ENCODE measurements at places on chromosomes 11 and 22.

GRCh38 chr11:12134236-12134585 lies 23.8 kb downstream of the MICAL2 start:
- no peaks in the 10 kb centered on the region for H3K36me3 ChIP-seq
- H3K27ac ChIP-seq, result no peak overlapping the region

DNA sequence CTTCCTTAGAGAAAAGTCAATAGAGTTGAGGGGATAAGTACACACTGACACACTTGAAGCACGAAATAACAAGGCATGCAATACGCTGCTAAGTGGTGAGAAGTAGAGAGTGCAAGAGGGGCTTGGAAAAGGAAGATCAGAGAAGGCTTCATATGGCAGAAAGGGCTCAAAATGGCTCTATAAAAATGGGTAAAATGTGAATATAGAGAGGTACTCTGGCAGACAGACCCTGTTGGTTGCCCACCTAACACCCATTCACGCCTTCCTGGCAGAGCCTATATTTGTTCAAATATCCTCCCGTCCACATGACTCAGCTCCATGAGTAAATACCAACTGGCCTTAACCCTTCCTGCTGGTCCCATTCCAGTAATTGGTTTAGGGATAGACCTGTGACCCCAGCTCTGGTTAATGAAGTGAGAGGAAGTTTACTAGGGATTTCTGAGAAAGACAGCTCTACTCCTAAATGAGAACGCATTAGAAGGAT lies 38.9 kb upstream of the CCDC34 start:
- H3K4me1 ChIP-seq, result peaks cover 62% of the 10 kb centered on the region
- no peak overlapping the region for H3K4me3 ChIP-seq

GRCh38 chr11:86800076-86800959 lies at the start of gene PRSS23:
PRSS23 (plus strand) TSS chr11:86800542; CDS start chr11:86807644, 7,102 bp downstream.
- H3K4me1 ChIP-seq, result peaks cover 37% of the 10 kb centered on the region
- H3K27ac ChIP-seq, result peak within 1 kb of the TSS; percentile 67
- no peaks in the 10 kb centered on the region for H3K36me3 ChIP-seq
- H3K27me3 ChIP-seq, result no peaks in the 10 kb centered on the region

- no peaks in the 10 kb centered on the region for H3K4me1 ChIP-seq
- no peak overlapping the region for H3K4me3 ChIP-seq
- DNase-seq, result no peak
- peaks cover 11% of the 10 kb centered on the region for H3K27me3 ChIP-seq
Measured at GRCh38 chr11:125910226-125910849, 6.0 kb downstream of the DDX25 start.

- no peak overlapping the region for H3K27ac ChIP-seq
- H3K36me3 ChIP-seq, result peaks cover 10% of the 10 kb centered on the region
- DNase-seq, result no peak
- no peaks in the 10 kb centered on the region for H3K27me3 ChIP-seq
- H3K4me3 ChIP-seq, result no peak overlapping the region
- H3K4me1 ChIP-seq, result peaks cover 33% of the 10 kb centered on the region
Measured at GRCh38 chr11:43738600-43739409, 58.3 kb downstream of the HSD17B12 start.

GRCh38 chr22:30628491-30628890 lies 7.1 kb upstream of the SLC35E4 start:
- no peaks in the 10 kb centered on the region for H3K4me1 ChIP-seq
- no peak overlapping the region for H3K27ac ChIP-seq

- H3K4me3 ChIP-seq, result no peak overlapping the region
- H3K4me1 ChIP-seq, result peaks cover 28% of the 10 kb centered on the region
- no peaks in the 10 kb centered on the region for H3K36me3 ChIP-seq
- no peak for DNase-seq
Measured at GRCh38 chr11:68481579-68482240, 21.2 kb downstream of the PPP6R3 start.

DNA sequence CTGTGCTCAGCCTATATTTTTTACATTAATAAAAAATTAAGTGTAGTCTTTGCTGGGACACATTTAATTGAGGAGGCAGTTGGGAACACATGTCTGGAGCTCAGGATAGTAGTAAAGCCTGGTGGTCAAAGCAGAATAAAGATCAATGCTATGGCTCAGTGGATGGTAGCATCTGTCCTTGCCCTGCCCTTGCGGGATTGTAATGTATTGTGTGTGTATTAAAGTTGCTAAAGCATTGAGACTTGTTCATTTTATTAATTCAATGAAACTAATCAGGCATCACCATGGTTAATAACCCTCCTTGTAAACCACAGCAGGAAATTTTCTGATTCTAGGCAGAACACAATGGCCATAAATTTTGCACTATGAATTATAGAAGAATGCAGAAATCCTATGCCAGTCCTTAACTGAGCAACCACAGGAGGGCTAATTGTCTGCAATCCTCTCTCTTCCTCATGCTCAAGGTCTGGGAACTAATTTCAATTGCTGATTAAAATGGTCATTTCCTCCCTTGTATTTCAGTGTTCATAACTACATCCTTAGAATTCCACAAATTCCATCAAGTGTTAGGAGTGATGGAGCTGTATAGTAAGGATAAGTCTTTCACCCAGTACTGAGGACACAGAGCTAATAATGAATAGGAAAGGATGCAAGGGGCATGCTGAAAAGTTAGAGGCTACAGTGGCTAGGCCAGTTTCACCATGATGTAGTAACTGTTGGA lies 403.2 kb upstream of the DDI1 start:
- no peak overlapping the region for H3K27ac ChIP-seq
- H3K4me1 ChIP-seq, result no peaks in the 10 kb centered on the region
- no peak for DNase-seq
- H3K27me3 ChIP-seq, result no peaks in the 10 kb centered on the region
- H3K36me3 ChIP-seq, result no peaks in the 10 kb centered on the region

DNA sequence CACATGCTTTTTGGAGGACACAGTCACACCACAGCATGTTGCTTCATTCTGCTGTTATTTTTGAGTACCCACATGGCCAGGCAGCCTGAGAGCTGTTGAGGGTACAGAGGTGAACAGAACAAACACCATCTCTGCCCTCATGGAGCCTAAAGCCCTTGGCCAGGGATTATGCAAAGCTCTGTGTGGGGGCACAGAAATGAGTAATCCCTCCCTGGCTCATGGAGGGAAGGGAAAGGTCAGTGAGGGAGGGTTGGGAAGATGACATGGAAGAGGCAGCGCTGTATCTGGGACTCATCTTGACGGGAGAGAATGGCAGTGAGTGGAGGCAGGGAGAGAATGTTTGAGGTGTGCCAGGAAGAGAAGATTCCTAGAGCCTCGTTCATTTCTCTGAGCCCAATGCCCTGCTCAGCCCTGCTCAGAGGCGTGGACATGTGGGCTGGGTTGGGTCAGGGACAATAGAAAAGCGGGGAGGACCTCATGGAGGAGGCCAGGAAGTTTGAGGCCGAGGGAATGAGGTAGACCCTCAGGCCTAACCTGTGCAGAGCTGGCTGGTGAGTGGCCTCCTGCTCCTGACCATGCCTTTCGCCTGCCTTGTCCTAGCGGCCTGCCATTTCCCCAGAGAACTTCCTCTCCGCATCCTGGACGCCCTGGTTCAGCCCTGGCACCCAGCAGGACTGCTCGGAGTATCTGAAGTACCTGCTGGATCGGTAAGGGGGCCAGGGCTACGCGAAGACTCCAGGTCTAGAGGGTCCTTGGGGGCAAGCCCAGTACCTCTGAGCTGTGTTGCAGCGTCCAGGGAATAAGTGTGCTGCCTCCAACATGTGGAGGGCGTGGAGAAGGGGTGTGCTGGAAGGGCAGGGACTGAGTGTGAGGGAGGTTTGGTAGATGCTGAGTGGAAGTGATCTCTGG lies 19.8 kb downstream of the USP35 start:
- no peaks in the 10 kb centered on the region for H3K27me3 ChIP-seq
- H3K4me1 ChIP-seq, result no peaks in the 10 kb centered on the region
- no peak overlapping the region for H3K27ac ChIP-seq
- no peak overlapping the region for H3K4me3 ChIP-seq
- H3K36me3 ChIP-seq, result peaks cover 20% of the 10 kb centered on the region
- no peak for DNase-seq

DNA sequence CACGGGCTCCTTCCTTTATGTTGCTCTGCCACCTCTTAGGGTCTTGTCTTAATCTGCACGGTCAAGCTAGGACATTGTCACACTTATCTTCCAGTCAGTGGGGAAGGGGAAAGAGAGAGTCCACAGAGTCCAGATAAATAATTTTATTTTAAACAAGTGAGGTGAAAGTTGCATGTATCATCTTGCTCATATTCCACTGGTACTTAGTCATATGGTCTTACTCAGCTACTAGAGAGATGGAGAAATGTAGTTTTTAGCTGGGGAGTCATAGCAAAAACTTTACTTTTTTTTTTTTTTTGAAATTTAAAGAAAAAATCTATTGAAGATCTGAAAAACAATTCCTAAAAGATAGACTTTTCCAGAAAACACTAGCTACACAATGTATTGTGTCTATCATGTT lies 29.0 kb downstream of the PDE3B start:
- no peaks in the 10 kb centered on the region for H3K27me3 ChIP-seq
- no peak for DNase-seq
- no peaks in the 10 kb centered on the region for H3K36me3 ChIP-seq
- no peak overlapping the region for H3K27ac ChIP-seq
- H3K4me1 ChIP-seq, result no peaks in the 10 kb centered on the region

- H3K36me3 ChIP-seq, result no peaks in the 10 kb centered on the region
- no peak overlapping the region for H3K27ac ChIP-seq
- peaks cover 3% of the 10 kb centered on the region for H3K27me3 ChIP-seq
- H3K4me1 ChIP-seq, result no peaks in the 10 kb centered on the region
Measured at GRCh38 chr11:78822931-78823423, 248.3 kb upstream of the NARS2 start.

DNA sequence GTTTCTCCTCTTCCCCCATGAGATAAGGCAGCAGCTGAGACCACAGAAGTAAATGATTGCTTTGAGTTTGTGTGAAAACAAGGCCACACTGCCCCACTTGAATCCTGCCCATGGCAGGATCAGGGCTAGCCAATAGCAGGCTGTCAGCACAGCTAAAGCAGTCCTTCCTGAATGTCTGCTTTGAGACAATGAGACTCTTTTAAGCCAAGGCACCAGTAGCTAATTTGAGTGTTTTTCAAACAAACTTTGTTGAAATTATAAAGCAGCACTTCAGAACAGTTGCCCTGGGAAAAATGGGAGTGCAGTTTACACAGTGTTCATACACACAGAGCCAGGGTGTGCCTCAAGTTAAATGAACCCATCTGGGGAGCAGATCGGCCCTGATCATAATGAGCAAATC lies 103.5 kb upstream of the OR5AK2 start:
- H3K36me3 ChIP-seq, result no peaks in the 10 kb centered on the region
- H3K4me1 ChIP-seq, result peaks cover 27% of the 10 kb centered on the region
- peak overlapping the region; percentile 48 for H3K27ac ChIP-seq
- H3K4me3 ChIP-seq, result no peak overlapping the region

DNA sequence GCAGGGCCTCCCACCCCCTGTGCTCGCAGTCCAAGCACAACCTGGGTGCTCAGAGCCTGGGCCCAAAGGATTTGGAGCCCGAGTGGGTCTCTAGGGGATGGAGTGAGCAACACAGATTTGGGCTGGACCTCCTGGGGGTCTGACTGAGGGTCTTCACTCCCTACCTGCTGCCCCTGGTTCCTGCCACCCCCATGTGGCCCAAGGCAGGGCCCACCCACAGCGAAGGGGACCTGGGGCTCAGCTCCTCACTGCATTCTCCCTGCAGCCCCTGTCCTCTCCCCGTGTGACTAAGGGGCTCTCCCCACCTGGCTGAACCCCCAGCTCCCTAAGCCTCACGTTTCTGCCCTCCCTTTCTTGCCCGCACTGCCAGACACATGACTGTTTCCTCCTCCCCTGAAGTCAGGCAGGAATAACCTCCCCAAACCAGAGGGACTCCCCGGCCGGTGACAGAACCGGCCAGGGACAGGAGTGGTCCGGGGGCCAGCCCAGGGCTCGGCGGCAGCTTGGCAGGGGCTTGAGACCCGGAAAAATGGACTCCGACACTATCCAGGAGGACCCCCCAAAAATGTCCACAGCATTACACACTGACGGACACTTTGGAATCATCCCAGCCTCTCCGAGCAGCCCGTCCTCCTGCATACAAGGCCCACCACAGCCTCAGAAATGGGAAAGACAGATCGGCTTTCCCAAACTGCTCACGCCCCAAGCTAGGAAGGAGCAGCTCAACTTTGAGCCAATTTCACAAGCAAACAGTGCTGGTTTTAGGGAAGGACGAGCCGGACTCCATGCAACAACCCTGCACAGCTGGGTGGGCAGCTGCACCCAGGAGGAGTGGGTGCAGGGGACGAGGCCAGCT lies 57.8 kb downstream of the BRD1 start:
- no peak overlapping the region for H3K4me3 ChIP-seq
- H3K27me3 ChIP-seq, result no peaks in the 10 kb centered on the region
- no peaks in the 10 kb centered on the region for H3K4me1 ChIP-seq
- H3K36me3 ChIP-seq, result peaks cover 29% of the 10 kb centered on the region
- DNase-seq, result no peak

DNA sequence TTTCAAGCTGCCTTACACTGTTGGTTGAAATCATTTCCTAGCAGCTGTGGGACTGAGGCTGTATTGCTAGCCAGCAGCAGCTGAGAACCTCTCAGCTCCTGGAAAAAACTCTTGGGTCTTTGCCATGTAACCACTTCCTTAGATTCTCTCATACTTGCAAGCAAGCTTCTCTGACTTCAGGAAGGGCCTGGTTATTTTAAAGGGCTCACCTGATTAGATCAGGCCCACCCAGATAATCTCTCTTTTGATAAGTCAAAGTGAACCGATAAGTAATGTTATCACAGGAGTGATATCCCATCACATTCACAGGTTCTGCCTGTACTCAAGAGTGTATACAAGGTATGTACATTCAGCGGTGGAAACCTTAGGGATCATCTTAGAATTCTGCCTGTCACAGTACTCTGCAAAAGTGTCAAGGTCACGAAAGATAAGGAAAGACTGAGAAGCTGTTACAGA lies 7.4 kb upstream of the CLPB start:
- H3K27ac ChIP-seq, result no peak overlapping the region
- no peaks in the 10 kb centered on the region for H3K36me3 ChIP-seq
- DNase-seq, result no peak
- H3K4me1 ChIP-seq, result peaks cover 10% of the 10 kb centered on the region

- no peak overlapping the region for H3K4me3 ChIP-seq
- H3K4me1 ChIP-seq, result no peaks in the 10 kb centered on the region
- H3K36me3 ChIP-seq, result no peaks in the 10 kb centered on the region
Measured at GRCh38 chr22:49491726-49492125, 335.9 kb downstream of the BRD1 start.

- H3K4me1 ChIP-seq, result peaks cover 12% of the 10 kb centered on the region
- no peak overlapping the region for H3K4me3 ChIP-seq
- no peaks in the 10 kb centered on the region for H3K27me3 ChIP-seq
- H3K36me3 ChIP-seq, result no peaks in the 10 kb centered on the region
Measured at GRCh38 chr11:27041141-27041899, 705 bp downstream of the BBOX1 start.

- no peaks in the 10 kb centered on the region for H3K4me1 ChIP-seq
- H3K27me3 ChIP-seq, result no peaks in the 10 kb centered on the region
- no peak for DNase-seq
- H3K36me3 ChIP-seq, result no peaks in the 10 kb centered on the region
- H3K4me3 ChIP-seq, result no peak overlapping the region
Measured at GRCh38 chr11:15127341-15127740, 12.6 kb downstream of the INSC start.

GRCh38 chr11:17948296-17948695 lies 64.6 kb downstream of the SERGEF start:
- H3K27ac ChIP-seq, result no peak overlapping the region
- H3K36me3 ChIP-seq, result peaks cover 41% of the 10 kb centered on the region
- H3K4me3 ChIP-seq, result no peak overlapping the region
- H3K27me3 ChIP-seq, result no peaks in the 10 kb centered on the region
- no peak for DNase-seq

GRCh38 chr11:15673408-15673831 lies 558.7 kb downstream of the INSC start:
- no peak overlapping the region for H3K4me3 ChIP-seq
- H3K27me3 ChIP-seq, result peaks cover 2% of the 10 kb centered on the region
- no peaks in the 10 kb centered on the region for H3K36me3 ChIP-seq
- no peaks in the 10 kb centered on the region for H3K4me1 ChIP-seq

Data from suprapubic skin (tissue), 4 donors.